ENCODE measurements at places on chromosomes 2 and 18. TPM values are rescaled to one million over a fixed set of nuclear protein-coding genes. Genes with fewer than 3 reads are reported as not detected.

The KATNAL2 gene
- total RNA-seq: 14.3 TPM

DNA sequence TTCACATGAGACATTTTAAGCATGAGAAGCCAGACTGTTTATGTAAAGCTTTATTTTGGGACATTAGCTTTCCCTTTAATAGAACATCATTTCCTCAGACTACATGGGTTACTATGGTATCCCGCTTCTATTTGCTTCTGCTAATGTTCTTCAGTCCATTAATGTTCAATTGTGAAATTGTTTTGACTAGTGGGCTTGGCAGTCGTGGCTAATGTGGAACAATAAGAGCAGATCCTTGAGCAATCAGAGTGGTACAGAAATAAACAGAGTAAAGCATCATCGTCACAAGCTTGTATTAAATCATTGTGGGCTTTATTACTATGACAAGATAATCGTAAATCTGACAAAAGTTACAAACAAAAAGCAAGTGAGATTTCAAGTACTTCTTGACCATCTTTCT, 60.2 kb downstream of the PDE1A start:
- peak overlapping the region; percentile 52 for H3K27ac ChIP-seq
- H3K4me3 ChIP-seq: no peak overlapping the region
- H3K4me1 ChIP-seq: no peaks in the 10 kb centered on the region
- DNase-seq: peak; percentile 80
- no peaks in the 10 kb centered on the region for H3K36me3 ChIP-seq
- no peaks in the 10 kb centered on the region for H3K27me3 ChIP-seq

DNA sequence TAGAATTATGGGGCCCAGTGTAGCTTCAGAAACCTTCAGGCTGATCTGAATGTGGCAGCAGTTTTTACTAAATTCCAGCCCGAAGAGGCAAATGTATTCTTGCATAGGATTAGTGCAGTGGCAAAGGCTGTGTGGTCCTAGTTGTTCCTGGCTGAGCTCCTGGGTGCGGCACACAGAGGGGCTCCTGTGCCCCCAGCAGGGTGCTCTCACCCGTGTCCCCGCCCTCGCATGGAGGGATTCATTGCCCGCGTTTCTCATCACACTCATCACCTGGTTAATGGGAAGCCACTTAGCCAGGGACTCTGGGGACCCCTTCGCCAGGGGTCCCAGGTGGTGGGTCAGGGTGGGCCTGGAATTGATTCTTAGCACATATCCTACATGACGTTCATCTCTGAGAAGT, 3.9 kb downstream of the KCNG2 start:
- no peak for DNase-seq
- peaks cover 19% of the 10 kb centered on the region for H3K4me1 ChIP-seq
- no peaks in the 10 kb centered on the region for H3K36me3 ChIP-seq
- no peak overlapping the region for H3K4me3 ChIP-seq
- H3K27ac ChIP-seq: no peak overlapping the region
- peaks cover 17% of the 10 kb centered on the region for H3K27me3 ChIP-seq

DNA sequence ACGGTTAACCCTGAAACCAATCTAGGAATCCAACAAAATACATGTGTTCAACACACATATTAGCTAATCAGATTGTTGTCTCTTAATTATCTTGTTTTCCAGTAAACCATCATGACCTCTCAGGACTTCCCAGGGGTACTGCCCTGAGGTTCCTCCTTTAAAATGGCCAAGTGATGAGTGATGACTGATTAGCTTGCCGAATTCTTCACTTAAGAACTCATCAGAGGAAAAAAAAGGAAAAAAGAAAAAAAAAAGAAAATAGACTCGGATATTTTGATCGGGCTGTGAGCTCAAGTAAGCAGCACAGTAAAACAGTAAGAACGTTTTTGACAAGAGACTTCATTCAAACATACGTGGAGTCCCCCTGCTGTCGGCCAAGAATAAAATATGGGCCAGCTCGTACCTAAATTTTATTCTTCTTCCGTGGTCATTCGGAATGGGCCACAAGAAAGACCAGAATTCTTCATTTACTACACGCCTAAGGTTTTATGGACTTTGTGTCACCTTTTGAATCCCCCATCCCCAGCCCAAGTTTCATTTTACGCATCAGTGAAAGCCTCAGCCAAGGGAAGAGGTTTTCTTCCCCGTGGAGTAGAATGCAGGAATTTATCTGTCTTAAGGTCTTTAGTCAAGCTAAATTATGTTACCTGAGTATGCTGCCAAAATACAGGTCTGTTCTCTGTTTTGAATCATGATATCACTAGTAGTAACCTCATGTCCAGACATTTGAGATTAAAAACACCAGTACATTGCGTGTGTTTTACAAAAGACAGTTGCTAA, 40.5 kb downstream of the COLEC12 start:
- no peaks in the 10 kb centered on the region for H3K27me3 ChIP-seq
- H3K36me3 ChIP-seq: no peaks in the 10 kb centered on the region
- no peak overlapping the region for H3K4me3 ChIP-seq
- H3K4me1 ChIP-seq: no peaks in the 10 kb centered on the region
- peak overlapping the region; percentile 71 for H3K27ac ChIP-seq
- DNase-seq: no peak

DNA sequence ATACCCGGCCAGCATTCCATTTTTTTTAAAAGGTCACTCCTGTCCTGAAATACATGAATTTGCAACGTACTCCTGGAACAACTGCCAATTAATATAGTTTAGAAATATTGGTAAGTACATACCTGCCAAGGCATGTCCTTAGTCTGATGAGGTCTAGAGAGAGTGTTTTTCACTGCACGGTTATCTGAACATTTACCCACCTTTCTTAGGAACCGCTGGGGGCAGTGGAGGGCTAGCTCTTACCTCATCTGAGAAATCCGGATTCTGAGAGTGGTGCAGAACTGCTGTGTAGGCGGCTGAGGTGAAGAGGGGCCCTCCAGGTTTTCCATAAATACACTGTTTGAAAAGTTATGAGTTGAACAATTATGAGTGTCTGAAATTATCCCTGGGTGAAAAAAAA, 133.1 kb upstream of the CCDC195 start:
- no peak for DNase-seq
- H3K36me3 ChIP-seq: no peaks in the 10 kb centered on the region
- H3K27ac ChIP-seq: no peak overlapping the region

DNA sequence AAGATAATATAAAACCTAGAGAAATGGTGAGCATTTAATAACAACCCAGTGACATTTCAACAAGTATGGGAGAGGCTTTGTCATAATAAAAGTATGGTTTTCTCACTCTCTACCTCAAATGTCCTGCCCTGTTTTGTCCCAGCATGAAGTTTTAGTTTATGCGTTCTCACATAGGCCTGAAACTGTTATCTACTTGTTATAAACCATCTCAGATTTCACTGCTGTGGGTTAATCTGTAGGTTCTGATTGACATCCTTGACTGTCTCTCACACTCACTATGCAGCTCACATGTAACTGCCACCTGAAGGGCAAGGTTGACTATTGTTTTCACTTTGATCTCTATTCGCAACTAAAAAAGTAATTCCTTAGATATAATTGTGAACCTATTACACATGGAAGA, 44.9 kb downstream of the ZEB2 start:
- no peak overlapping the region for H3K27ac ChIP-seq
- H3K27me3 ChIP-seq: no peaks in the 10 kb centered on the region
- no peak for DNase-seq
- H3K4me3 ChIP-seq: no peak overlapping the region
- no peaks in the 10 kb centered on the region for H3K36me3 ChIP-seq
- H3K4me1 ChIP-seq: peaks cover 4% of the 10 kb centered on the region

The LRP1B gene
- not detected for total RNA-seq

The RTP5 gene
- not detected for total RNA-seq

GRCh38 chr2:222577341-222577740, 78.6 kb downstream of the FARSB start:
- H3K27ac ChIP-seq: no peak overlapping the region
- no peak for DNase-seq
- no peaks in the 10 kb centered on the region for H3K36me3 ChIP-seq

The PDE1A gene
- 83.1 TPM for total RNA-seq

GRCh38 chr2:45443012-45443411, 168.1 kb downstream of the SRBD1 start:
- no peaks in the 10 kb centered on the region for H3K36me3 ChIP-seq
- no peaks in the 10 kb centered on the region for H3K4me1 ChIP-seq
- H3K27me3 ChIP-seq: no peaks in the 10 kb centered on the region
- H3K27ac ChIP-seq: no peak overlapping the region
- DNase-seq: no peak

- no peaks in the 10 kb centered on the region for H3K27me3 ChIP-seq
- no peak for DNase-seq
- H3K4me3 ChIP-seq: no peak overlapping the region
- H3K4me1 ChIP-seq: no peaks in the 10 kb centered on the region
- no peaks in the 10 kb centered on the region for H3K36me3 ChIP-seq
- H3K27ac ChIP-seq: no peak overlapping the region
Observed at GRCh38 chr2:174124181-174124580, 124.2 kb downstream of the OLA1 start.

DNA sequence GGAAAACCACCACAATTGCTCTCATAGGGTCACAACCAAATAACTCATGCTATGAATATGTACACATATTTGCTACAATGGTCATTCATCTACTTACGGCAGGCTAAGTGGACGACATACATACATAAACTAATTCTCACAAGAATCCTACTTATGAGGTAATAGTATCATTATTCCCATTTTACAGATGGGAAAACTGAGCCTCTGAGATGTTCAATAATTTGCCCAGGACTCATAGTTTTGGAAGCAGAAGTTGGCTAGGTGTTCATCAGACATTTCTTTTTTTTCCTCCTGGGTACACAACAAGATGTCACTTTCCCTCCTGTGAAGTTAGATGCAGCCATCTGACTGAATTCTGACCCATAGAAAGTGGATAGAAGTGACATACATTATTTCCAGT, 89.0 kb upstream of the PKDCC start:
- no peaks in the 10 kb centered on the region for H3K27me3 ChIP-seq
- H3K4me1 ChIP-seq: no peaks in the 10 kb centered on the region
- no peak for DNase-seq
- H3K27ac ChIP-seq: no peak overlapping the region

- DNase-seq: no peak
- no peak overlapping the region for H3K4me3 ChIP-seq
- H3K27ac ChIP-seq: no peak overlapping the region
- no peaks in the 10 kb centered on the region for H3K36me3 ChIP-seq
- no peaks in the 10 kb centered on the region for H3K27me3 ChIP-seq
Observed at GRCh38 chr2:181140928-181141327, 160.5 kb downstream of the UBE2E3 start.

The MPP4 gene
- total RNA-seq: 0.97 TPM

Data from uterus (tissue), 4 donors.